SK-MEL-5 (cell line): ENCODE measurements at places on chromosomes 1 and 21.

DNA sequence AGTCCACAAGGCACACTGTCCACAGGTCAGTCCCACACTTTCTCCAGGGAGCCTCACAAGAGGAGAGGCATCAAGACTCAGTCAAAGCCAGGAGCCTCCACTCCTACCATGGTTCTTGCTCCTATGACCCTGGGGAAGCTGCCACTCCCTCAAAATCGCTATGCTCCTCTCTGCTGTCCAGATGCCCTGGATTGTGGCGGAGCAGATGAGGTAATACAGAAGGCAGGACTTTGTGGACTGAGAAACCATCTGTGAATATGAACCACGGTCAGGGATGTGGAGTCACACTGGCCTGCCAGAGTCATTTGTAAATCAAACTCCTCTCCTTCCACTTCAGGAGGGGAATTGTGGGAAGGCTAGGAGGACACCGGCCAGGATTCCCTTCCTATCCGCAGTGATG lies 20.6 kb downstream of the VWA5B1 start:
- DNase-seq, result no peak

DNA sequence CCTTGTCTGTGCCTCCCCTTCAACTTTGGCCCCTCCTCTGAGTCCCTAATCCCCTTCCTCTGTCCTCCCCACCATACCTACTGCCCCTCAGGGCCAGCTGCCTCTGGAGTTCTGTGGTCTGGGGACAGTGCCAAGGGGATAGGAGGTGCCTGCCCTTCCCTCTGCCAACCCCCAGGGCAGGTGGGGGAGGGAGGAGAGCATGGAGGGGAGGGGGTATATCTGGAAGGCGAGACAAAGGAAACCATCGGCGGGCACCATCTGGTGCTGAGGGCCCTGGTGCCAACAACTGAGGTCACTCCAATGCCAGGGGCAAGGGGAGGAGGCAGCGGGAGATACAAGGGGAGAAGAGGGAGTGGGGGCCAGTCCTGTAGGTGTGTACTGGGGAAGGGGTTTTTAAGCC lies 9.6 kb downstream of the RAB25 start:
- DNase-seq, result no peak

GRCh38 chr1:27408151-27408550 lies 15.7 kb downstream of the GPR3 start:
- DNase-seq, result no peak

- no peak for DNase-seq
Measured at GRCh38 chr1:228321435-228321834, 85.2 kb downstream of the TRIM11 start.

DNA sequence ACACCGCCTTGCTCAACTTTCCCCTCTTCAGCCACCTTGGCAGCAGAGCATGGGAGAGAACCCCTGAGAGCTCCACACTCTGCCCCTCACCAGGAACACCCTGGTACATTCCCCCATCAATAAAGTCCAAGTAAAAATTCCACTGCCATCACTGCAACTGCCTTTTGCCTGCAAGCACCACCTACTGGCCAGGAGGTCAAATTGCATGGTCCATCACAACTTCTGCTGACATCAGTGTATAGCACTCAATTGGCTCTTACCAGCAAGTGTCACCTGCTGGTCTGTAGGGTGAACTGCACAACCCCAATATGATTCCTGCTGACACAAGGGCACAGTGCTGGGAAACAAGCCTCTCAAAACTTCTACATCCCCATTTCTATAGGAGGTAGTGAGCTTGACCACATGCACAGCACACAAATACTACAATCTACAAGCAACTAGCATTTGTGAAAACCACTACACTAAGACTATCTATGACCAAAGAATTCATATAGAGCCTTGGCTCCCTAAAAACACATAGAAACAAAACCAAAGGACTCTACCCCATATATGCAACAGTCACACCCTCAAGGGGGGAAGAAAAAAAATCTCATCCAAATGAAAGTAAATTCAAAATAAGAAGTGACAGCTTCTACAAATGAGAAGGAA lies 69.2 kb downstream of the FASLG start:
- DNase-seq, result peak; percentile 71

DNA sequence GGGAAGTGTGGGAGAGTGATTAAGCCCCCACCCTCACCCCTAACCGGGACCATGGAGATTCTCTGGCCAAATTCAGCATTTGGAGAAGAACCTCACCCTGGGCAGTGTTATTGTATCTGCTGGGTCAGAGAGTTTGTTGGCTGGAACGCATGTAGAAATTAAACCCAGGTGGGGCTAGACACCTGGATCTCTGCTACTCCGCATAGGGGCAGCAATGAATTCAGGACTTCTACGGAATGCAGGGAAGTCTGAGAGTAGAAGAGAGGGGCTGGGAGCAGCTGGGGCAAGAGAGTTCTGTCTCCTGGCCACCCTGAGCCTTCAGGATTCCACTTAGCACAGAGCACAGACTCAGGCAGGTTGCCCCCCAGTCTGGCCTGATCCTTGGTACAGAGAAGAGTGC lies 3.6 kb upstream of the CRABP2 start:
- no peak for DNase-seq

GRCh38 chr1:78226784-78227183 lies 181.0 kb downstream of the GIPC2 start:
- no peak for DNase-seq

DNA sequence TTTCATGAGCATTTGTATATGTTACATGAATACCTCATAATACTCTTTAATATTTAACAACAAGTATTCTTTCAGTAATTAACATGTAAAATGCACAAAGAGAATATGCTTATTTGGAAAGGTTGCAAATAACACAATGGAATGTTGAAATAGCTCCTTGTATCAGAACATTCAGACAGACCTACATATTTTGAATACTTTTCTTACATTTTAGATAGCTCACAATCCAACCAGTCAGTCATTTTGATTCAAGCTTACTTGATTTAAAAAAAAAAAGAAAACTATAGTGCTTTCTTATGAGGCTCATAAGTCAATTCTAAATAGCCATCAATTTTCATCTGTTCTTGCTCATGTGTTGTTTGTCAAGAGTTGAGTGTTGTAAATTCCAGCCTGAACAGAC lies 518.8 kb downstream of the ADGRL2 start:
- DNase-seq, result no peak

GRCh38 chr1:58255192-58255591 lies 291.3 kb downstream of the OMA1 start:
- no peak for DNase-seq

- no peak for DNase-seq
Measured at GRCh38 chr1:67332653-67333529, 25.2 kb downstream of the IL12RB2 start.

DNA sequence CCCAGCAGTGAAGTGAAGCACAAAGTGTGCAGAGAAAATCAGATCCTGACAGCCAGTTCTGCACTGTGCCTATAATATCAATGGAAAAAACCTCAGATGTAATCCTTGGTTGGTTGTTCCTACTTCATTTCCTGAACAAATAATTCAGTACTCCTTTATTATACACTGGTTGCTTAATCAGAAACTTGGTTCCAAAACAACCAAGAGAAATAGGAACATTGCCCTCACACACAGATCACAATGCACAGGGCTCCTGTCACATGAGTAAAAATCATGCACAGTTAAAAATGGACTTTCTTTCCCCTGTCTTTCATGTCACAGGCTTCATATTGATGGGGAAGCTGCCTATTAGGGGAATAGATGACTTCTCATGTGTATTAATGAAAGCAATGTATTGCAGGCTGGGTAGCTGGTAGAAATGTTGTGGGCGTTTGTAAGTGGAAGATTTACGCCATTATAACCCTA lies 9.7 kb downstream of the DNASE2B start:
- peak; percentile 43 for DNase-seq

- no peak for DNase-seq
Measured at GRCh38 chr1:24373710-24374109, 39.9 kb downstream of the STPG1 start.

DNA sequence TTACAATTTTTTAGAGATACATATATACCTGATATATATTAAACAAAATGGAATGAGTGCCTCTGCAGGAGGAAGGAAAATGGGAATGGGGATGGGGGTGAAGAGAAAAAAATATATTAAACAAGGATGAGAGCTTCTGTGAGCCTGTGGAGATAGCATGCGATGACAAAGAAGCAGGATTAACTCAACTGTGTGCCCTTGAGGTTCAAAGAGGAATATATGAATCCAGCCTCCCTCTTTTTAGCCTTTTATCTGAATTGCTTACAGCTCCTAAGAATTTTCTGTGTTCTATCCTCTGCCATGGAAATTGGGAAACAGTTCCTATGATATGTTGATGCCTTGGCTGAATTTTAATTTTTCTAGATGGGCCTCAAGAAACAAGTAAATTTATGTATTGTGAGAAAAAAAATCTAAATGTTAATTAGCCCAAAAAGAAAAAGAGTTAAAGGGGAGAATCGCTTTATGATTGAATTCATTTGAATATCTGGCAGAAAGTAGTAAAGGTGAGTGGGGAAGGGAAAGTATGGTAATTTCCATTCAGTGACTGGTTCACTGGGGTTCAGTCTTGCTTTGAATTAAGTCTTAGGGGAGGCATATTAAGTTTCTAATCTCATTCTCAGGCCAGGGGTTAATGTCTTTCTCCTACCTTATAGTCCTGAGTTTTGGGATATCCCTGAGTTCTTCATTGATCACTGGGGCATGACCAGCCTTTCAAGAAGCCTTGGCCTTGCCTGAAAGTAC lies 106.3 kb upstream of the HMCN1 start:
- no peak for DNase-seq

DNA sequence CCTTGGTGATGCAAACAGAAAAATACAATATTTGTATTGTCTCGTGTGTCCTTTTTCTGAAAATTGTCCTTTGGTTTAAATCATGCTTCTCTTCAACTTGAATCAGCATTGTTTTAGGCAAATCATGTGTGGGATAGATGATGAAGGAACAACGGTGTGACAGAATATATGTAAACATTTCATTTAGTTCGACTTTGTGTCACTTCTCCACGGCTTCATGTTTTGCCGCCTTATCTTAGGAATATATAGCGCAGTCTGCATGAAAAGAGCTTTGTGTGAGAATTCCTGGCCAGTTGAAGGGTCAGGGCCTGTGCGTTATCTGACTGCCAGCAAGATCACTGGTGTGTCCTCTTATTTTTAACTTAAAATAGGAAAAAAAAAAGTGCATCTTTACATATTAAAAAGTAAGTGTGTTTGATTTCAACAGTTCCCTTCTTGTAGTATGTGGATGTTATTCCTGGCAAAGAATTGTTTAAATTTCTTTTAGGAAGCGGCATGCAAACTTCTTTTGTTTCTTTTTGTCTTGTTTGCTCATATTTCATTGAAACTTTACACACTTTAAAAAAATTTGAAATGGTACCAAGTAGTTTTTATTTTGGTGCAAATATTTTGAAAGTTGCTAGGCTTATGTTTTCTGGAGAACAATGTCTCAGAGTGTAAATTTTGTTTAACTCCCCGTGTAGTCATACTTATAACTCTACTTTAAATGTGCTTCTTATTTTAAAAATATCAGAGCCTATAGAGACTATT lies 465.2 kb downstream of the USP25 start:
- DNase-seq, result peak; percentile 66

DNA sequence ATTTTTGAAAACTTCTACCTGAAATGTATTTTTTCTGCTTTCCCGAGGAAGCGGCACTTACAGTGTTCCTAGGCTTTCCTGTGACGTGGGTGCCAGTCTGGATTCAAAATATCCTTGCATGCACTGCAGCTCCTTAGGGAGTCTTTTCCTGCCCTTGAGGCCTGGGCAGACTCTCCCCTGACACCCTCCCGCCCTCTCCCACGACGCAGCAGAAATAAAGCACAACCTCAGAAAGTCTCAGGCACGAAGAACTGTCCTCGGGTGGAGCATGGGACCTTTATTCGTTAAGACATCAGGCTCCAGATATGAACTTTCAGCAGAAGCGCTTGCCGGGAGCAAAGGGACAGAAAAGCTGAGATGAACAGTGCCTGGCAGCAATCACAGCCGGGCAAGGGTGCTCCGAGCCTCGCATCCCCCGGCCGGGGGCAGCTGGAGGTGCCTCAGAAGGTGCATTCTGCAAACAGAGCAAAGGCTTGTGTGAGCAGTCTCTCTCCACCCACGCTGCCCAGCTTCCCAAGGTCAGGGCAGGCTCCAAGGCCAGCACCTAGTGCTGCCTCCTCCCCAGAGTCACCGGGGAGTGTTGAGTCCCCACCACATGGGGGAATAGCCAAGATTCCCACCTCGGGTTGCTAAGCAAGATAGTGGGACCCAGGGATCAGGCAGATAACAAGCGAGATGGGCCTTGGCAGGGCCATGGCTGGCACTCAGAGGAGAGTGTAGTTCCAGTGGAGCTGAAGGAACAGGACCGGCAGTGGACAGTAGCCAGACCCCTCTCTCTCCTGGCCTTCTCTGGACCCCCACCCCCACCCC lies 3.2 kb downstream of the TFF3 start:
- DNase-seq, result no peak

DNA sequence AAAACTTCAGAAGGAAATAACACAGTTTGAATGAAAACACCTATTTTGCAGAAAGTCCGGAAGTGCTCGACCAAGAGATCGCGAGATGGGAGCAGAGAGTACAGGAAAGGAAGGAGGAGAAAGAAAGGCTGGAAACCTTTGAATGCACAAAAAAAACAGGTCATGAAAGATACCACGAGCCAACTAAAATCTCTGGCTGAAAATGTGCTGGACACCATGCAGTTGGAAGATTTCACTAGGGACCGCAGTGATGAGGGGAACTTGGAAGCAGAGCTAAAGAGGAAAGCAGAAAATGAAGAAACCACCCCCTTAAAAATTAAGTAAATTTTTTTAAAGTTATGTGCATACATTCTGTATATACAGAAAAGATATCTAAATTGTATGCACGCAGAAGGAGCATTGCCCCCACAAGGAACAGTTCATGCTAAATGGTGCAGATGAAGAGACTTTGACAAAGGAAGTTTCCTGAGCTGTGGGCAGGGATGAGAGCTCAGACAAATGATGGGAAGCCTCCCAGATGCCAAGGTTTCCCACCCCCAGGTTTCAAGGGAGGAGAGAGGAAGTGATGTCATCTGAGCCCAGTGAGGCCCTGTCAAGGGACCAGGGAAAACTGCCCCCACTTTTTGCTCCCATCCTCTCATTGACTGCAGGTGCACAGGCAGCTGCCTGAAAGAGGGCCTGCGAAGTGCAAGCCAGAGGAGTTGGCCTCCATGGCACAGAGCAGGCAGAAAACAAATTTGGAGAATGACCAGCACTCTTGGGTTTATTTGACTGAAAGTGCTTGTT lies 52.5 kb downstream of the ETS2 start:
- no peak for DNase-seq

DNA sequence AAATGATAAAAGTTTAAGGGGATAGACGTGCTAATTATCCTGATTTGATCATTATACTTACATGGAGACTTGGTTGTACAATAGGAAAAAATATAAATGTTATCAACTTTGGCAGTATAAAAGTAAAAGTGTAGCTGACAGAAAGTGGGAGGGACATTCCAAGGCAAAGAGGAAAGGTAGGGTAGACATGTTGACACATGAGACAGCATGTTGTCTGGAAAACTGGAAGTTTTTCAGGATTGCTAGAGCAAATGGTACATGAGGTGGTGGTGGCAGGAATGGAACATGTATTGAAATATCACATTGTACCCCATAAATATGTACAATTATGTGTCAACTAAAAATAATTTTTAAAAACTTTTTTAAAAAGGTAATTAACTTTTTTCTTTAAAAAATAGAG lies 13.2 kb downstream of the DIPK1A start:
- no peak for DNase-seq

- DNase-seq, result no peak
Measured at GRCh38 chr1:99645203-99645602, 710 bp upstream of the PALMD start.

GRCh38 chr1:234565132-234565531 lies 44.8 kb downstream of the IRF2BP2 start:
- no peak for DNase-seq

GRCh38 chr1:31368611-31369107 lies 4.2 kb downstream of the FABP3 start:
- DNase-seq, result no peak
